ENCODE measurements at places on chromosomes 2 and 18. TPM values are rescaled to one million over a fixed set of nuclear protein-coding genes. Genes with fewer than 3 reads are reported as not detected.

GRCh38 chr18:77765468-77765867 is 515.8 kb downstream of the GALR1 start:
- H3K4me1 ChIP-seq: no peaks in the 10 kb centered on the region
- no peak overlapping the region for H3K27ac ChIP-seq

GRCh38 chr2:106983305-106983704 is 97.3 kb upstream of the ST6GAL2 start:
- no peaks in the 10 kb centered on the region for H3K27me3 ChIP-seq
- H3K4me3 ChIP-seq: no peak overlapping the region
- H3K27ac ChIP-seq: peak overlapping the region; percentile 25
- H3K36me3 ChIP-seq: no peaks in the 10 kb centered on the region
- DNase-seq: no peak
- peaks cover 53% of the 10 kb centered on the region for H3K4me1 ChIP-seq

- H3K4me3 ChIP-seq: no peak overlapping the region
- H3K27me3 ChIP-seq: no peaks in the 10 kb centered on the region
- peaks cover 2% of the 10 kb centered on the region for H3K4me1 ChIP-seq
These were observed 148.1 kb upstream of the PID1 start for GRCh38 chr2:229419158-229419557.

GRCh38 chr2:163407296-163407695 is 328.5 kb downstream of the FIGN start:
- DNase-seq: no peak
- no peak overlapping the region for H3K4me3 ChIP-seq
- H3K27ac ChIP-seq: peak overlapping the region; percentile 66

DNA sequence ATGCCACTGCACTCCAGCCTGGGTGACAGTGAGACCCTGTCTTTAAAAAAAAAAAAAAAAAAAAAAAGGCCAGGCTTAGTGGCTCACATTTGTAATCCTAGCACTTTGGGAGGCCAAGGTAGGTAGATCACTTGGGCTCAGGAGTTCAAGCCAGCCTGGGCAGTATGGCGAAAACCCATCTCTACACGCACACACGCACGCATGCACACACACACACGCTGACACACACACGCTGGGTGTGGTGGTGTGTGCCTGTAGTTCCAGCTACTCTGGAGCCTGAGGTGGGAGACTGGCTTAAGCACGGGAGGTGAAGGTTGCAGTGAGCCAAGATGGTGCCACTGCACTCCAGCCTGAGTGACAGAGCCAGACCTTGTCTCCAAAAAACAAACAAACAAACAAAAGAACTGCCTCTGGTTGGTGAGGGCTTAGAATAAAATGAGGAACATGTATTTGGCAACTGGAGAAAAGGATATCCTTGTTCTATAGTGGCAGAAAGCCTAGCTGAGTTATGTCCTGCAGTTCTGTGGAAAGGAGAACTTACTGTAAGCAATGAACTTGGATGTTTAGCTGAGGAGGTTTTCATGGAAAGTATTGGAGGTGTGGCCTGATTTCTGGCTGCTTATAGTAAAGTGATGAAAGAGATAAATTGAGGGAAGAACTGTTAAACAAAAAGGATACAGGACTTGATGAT is 34.0 kb downstream of the HAT1 start:
- no peak overlapping the region for H3K27ac ChIP-seq
- H3K27me3 ChIP-seq: no peaks in the 10 kb centered on the region
- H3K4me3 ChIP-seq: no peak overlapping the region
- H3K4me1 ChIP-seq: peaks cover 28% of the 10 kb centered on the region
- DNase-seq: no peak
- peaks cover 13% of the 10 kb centered on the region for H3K36me3 ChIP-seq

DNA sequence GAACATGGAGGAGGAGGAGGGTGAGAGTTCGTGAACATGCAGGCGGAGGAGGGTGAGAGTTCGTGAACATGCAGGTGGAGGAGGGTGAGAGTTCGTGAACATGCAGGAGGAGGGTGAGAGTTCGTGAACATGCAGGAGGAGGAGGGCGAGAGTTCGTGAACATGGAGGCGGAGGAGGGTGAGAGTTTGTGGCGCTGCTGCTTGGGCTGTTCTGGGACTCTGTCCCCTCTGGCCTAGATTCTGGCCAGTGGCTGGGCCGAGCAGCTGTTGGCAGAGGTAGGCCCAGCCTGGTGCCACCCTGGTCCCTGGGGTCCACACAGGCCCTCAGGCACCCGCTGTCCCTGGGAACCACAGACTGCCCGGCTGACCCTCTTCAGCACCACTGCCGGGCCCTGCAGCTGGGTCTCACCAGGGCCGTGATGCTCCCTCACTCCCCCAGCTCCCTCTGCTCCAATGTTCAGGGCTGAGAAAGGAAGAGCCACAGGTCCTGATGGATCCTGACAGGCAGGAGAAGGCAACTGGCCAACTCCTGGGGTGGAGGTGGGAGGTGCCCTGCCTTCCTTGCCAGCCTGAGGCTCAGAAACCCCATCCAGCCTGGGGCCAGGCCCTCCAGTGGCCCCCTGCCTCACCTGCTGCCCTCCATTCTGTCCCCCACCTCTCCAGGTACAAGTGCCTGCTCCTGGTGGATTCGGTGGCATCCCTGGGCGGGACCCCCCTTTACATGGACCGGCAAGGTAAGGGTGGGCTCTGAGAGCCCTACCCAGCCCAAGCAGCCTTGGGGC is 3.9 kb downstream of the AGXT start:
- no peak overlapping the region for H3K27ac ChIP-seq
- H3K4me3 ChIP-seq: no peak overlapping the region
- H3K4me1 ChIP-seq: no peaks in the 10 kb centered on the region

DNA sequence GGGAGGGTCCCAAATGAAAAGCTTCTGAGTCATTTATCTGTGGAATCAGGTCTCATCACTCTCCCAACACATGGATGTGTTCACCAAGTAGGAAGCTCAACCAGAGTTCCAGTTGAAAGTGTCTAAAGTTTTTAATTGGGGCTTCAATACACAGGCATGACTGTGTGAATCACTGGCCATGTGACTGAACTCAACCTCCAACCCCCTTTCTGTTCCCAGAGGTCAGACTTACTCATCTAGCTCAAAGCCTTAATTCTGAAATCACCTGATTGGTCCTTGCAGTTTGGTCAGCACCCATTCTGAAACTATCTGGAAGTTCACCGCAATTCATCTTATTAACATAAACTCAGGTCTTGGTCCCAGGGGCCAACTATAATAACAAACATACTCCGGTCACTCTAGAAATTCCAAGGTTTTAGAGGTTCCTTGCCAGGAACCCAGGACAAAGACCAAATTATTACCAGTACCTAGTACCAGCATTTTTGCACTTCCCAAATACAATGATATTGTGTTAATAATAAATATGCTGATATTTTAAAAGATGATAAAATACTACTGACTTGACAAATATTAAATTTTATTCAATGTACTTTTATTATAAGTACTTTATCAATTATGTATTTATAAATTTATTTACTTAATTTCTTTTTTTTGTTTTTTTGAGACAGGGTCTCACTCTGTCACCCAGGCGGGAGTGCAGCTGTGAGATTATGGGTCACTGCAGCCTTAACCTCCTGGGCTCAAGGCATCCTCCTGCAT is 10.7 kb upstream of the RBM45 start:
- no peaks in the 10 kb centered on the region for H3K36me3 ChIP-seq
- H3K27me3 ChIP-seq: peaks cover 8% of the 10 kb centered on the region
- H3K27ac ChIP-seq: no peak overlapping the region
- no peak for DNase-seq

DNA sequence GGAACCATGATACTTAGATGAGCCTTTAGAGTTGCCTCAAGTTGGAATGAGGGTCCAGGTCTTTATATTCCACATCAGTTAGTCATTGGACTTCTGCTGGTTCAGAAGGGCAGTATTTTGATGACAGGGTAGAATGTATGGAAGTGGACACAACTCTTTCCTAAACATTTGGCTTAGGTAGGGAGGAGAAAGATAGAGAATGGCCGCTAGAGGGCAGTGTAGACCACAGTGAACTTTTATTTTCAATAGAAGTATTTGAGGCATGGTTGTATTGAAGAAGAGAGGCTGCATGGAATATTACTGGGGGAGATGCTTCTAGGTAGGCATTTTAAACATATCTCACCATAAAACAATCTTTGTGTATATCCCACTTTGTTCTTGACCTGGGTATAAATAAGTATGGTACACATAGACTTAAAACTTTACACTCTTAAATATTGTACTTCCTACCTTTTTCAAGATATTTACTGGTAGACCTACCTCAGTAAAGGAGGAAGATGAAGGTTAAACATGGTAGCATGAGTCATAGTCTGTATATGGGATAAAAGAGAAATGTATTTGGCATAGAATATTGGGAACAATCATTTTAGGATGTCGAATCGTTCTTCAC is 497.6 kb upstream of the FAM98A start:
- DNase-seq: no peak
- no peak overlapping the region for H3K4me3 ChIP-seq
- no peak overlapping the region for H3K27ac ChIP-seq
- no peaks in the 10 kb centered on the region for H3K4me1 ChIP-seq
- H3K27me3 ChIP-seq: peaks cover 4% of the 10 kb centered on the region

- no peak overlapping the region for H3K4me3 ChIP-seq
- no peaks in the 10 kb centered on the region for H3K27me3 ChIP-seq
- peak overlapping the region; percentile 11 for H3K27ac ChIP-seq
- peaks cover 31% of the 10 kb centered on the region for H3K36me3 ChIP-seq
These were observed 143.6 kb upstream of the DAPL1 start for GRCh38 chr2:158651358-158652057.

DNA sequence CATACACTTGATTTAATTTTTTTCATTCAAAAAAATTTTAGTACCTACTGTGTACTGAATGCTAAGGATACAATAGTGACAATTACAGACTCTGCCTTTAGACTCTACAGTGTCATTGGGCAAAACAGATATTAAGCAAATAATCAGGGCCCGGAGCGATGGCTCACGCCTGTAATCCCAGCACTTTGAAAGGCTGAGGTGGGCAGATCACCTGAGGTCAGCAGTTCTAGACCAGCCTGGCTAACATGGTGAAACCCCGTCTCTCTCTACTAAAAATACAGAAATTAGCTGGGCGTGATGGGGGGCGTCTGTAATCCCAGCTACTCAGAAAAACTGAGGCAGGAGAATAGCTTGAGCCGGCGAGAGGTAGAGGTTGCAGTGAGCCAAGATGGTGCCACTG is 1.4 kb downstream of the UBXN2A start:
- peaks cover 8% of the 10 kb centered on the region for H3K36me3 ChIP-seq
- H3K4me3 ChIP-seq: peak overlapping the region; percentile 15
- H3K27me3 ChIP-seq: no peaks in the 10 kb centered on the region
- no peak for DNase-seq
- H3K4me1 ChIP-seq: peaks cover 41% of the 10 kb centered on the region

DNA sequence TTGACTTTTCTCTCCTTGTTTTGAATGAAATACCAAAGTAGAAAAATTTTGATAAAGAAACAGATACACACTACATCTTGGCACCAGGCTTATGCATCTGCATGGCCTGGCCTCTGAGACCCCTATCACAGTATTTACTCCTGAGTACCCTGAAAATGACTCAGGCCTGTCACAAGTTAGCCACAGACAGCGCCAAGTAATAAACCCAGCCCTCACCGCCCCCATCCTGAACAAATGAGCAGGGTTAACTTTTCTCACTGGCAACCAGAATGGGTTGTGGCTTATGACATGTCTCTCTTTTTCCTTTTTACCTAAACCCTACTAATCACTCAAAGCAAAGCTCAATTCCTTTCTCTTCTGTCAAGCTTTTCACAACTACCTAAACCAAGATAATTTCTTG is 35.3 kb downstream of the SPRED2 start:
- DNase-seq: no peak
- no peak overlapping the region for H3K27ac ChIP-seq
- no peaks in the 10 kb centered on the region for H3K27me3 ChIP-seq
- peaks cover 6% of the 10 kb centered on the region for H3K36me3 ChIP-seq

GRCh38 chr2:11160731-11161455 is 5.6 kb downstream of the SLC66A3 start:
- H3K4me3 ChIP-seq: no peak overlapping the region
- H3K36me3 ChIP-seq: peaks cover 4% of the 10 kb centered on the region
- no peaks in the 10 kb centered on the region for H3K27me3 ChIP-seq
- H3K4me1 ChIP-seq: peaks cover 9% of the 10 kb centered on the region
- H3K27ac ChIP-seq: no peak overlapping the region
- DNase-seq: peak; percentile 77

GRCh38 chr2:229582151-229582550 is 132.2 kb downstream of the DNER start:
- no peak overlapping the region for H3K27ac ChIP-seq
- peaks cover 6% of the 10 kb centered on the region for H3K4me1 ChIP-seq
- H3K4me3 ChIP-seq: no peak overlapping the region

DNA sequence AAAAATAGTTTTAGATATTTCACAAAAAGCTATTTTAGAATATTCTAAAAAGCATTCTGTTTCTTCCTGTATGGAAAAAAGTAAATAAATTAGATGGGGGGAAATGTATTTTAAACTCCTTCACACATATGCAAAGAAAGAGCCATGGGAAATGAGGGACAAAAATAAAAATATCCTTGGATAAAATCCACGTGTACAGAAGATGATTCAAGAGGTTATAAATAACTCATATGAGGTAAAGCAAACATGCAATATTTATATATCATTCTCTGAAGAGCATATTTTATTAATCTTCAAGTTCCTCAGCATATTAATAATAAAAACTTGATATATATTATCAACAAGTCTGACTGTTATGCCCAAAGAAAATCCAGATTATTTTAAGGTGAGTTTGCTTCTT is 8.8 kb upstream of the GFPT1 start:
- no peak for DNase-seq
- peaks cover 7% of the 10 kb centered on the region for H3K4me1 ChIP-seq
- no peak overlapping the region for H3K4me3 ChIP-seq
- H3K36me3 ChIP-seq: peaks cover 39% of the 10 kb centered on the region

DNA sequence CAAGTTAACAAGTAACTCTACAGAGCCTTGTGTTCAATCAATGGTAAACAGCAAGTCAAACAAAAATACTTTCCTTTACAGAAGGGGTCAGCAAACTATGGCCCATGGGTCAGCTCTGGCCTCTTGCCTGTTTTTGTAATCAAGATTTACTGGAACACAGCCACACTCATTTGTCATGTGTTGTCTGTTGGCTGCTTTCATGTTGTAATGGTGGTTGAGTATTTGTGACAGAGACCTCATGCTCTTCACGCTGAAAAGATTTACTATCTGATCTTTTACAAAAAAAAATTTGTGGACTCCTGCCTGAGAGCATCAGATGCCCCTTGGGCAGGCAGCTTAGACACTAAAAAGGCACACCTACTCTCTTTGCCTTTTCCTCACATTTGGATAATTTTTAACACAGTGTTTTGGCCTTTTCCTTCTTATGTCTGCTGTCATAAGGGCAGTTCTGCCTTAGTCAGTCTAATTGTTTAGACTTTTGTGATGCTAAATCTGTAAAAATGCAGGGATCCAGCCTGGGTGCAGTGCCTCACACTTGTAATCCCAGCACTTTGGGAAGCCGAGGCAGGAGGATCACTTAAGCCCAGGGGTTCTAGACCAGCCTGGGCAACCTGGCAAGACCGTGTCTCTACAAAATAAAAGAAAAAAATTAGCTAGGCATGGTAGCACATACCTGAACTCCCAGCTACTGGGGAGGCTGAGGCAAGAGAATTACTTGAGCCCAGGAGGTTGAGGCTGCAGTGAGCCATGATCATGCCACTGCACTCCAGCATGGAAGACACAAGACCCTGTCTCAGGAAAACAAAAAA is 18.3 kb downstream of the IL1B start:
- peak overlapping the region; percentile 50 for H3K27ac ChIP-seq
- peaks cover 37% of the 10 kb centered on the region for H3K4me1 ChIP-seq
- no peak for DNase-seq
- H3K27me3 ChIP-seq: no peaks in the 10 kb centered on the region
- no peaks in the 10 kb centered on the region for H3K36me3 ChIP-seq

- H3K4me1 ChIP-seq: peaks cover 3% of the 10 kb centered on the region
- H3K27me3 ChIP-seq: no peaks in the 10 kb centered on the region
These were observed 199.2 kb downstream of the TNS1 start for GRCh38 chr2:217803653-217803960.

The ADD2 gene
- total RNA-seq: not detected

The CD207 gene
- total RNA-seq: not detected

The ACSL3 gene
- total RNA-seq: 129 TPM

The POLR1B gene
- total RNA-seq: 21.0 TPM
